T1000 (cell line): ENCODE measurements at places on chromosomes 12 and 14.

DNA sequence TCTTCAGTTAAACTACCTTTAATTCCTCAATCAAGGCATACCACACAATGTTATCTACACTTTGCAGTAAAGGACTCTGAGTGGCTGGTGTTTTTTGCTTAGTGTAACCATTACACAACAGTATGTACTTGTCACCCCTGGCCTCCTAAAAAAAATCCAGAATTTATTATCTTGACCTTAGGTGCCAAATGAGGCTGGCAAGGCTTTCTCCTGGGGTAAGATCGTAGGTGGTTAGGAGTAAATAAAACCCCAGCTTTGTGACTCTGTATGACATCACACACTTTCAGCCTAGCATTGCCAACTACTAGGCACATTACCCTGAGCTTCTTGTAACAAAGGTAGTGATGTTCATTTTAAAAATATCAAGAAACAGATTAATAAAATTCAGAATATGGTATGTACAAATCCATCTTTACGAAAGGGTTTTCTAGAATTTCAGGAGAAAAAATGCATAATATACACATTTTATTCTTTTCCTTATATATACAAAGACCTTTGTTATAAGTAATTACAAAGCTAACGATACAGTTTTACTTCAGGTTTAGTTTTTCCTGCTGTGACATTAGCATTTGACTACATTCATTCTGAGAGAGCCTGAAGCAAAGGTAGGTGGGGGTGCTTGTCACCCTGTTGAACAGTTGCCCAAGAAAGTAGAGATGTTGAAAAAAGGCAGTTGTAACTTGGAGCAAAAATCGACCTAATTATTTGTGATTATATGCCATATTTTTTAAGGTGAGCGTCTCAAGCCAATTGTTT, 13.5 kb downstream of the TCL1A start:
- DNase-seq, result no peak

DNA sequence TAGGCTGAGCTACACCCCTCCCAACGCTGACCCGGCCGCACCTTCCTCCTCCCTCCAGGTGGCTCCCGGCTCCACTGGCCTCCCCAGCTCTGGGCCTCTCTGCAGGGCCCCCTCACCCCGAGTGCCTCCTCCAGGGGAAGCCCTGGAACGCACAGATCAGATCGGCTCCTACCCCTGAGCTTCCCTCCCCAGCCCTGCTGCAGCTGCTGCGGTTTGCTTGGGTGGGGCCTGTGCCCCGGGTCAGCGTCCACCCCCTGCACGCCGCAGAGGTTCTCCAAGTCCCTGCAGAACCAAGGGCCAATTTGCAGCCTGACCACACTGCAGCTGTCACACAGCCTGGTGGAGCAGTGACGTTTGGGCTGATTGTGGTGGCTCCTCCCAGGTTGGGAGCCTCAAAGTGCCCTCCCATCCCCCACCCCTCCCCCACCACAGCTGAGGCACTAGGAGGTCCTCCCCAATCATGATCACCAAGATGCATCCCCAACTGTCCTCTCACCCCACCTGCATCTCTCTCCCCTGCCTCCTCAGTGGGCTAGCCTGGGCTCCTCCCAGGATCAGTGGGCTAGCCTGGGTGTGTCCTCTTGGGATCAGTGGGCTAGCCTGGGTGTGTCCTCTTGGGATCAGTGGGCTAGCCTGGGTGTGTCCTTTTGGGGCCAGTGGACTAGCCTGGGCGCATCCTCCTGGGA, 12.8 kb upstream of the FBRSL1 start:
- DNase-seq, result no peak

GRCh38 chr14:52063052-52063462, 5.8 kb downstream of the NID2 start:
- DNase-seq, result no peak

- no peak for DNase-seq
Measured at GRCh38 chr12:69481133-69481532, 10.9 kb downstream of the FRS2 start.

DNA sequence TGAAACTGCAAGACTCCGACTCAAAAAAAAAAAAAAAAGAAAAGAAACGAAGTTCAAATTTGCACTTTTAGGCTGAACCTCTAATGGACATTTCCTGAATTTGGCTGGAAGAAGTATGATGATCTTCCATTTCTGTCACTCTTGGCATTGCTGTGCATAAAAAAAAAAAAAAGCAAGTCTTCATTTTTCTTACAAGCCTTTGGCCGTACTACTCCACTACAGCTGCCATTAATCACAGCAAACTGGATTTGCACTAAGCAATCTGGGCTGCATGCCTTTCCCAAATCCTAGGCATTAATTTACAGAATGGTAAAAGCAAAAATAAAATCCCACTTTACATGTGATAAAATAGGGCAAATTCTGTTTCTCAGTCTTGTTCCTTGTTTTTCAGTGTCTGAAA, 7.1 kb downstream of the CSRP2 start:
- DNase-seq, result no peak

GRCh38 chr14:89479802-89480201, 62.8 kb upstream of the FOXN3 start:
- no peak for DNase-seq

GRCh38 chr12:15754233-15754632, 35.0 kb downstream of the EPS8 start:
- DNase-seq, result no peak

DNA sequence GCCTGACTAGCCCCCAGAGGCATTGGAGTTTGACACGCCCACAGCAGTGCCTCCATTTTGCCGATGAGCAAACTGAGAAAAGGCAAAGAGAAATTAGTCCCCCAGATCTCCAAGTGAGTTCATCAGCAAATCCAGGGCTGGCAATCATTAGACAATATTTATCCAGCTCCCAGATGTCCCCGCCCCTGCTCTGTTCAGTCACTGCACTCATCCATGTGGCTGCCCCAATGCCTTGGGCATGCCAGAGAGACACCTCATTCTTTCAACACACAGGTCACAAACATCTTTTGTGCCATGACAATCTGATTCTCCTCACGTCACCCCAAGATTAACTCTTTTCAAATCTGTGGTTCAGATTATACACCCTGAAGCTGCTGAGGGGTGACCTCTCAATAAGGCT, 43.5 kb downstream of the DPF3 start:
- DNase-seq, result no peak

GRCh38 chr14:51432302-51432948, 192.4 kb downstream of the TMX1 start:
- no peak for DNase-seq
